Stimulated activated naive B cell treated with anti-CD40 and anti-IgM and Interleukin-4, amounts not matched to agents 10 μg/mL and 1 μg/mL and 100 μg/mL, for 72 hours (primary cell): ENCODE measurements at places on chromosomes 5 and 9.

DNA sequence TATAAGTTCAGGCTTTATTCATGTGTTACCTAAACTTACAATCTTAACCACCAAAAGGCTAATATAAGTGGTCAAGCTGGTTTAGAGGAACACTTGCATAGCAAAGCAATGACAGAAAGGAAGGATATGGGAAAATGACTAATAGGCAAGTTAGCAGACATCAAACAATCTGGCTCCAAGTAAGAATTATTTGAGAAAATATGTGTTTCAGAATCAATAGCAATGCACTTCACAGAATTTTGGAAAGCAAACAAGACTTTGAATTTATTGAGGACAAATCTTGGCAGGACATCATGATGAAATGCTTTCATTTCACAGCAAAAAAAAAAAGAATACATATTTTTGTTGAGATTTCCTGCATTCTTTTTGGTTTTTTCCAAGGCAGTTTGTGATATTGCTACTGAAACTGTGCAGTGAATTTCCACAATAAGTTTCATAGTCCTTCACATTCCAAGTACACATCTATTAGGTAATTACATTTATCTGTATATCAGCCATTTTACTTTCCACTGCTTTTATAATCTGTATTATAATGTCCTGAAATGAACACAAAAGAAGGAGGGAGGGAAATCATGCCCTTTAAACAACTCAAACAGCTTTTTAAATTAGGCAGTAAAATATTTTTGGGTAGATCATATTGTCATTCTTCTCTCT, 417.9 kb downstream of the NR2F1-AS1 start:
- no peak overlapping the region for H3K4me3 ChIP-seq
- H3K4me1 ChIP-seq = no peaks in the 10 kb centered on the region
- no peak for DNase-seq

DNA sequence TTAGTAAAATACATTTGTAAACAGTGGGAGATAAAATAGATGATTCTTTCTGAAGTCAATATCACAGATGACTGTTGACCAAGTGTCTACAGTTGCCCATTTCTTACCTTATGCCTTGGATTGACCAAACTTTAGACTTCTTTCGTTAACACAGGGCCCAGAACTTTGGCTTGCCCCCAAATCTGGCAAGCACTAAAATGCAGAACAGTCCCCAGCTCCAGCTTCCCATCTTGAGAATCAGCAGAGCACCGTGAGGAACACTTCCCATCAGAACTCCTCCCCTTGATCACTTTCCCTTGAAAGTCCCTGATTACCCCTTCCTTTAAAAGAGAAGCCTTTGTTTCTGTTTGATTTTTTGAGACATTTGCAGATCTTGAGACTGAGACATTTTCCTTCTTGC, 1039.9 kb downstream of the TLE1 start:
- no peak for DNase-seq
- H3K4me1 ChIP-seq = no peaks in the 10 kb centered on the region
- H3K4me3 ChIP-seq = no peak overlapping the region

DNA sequence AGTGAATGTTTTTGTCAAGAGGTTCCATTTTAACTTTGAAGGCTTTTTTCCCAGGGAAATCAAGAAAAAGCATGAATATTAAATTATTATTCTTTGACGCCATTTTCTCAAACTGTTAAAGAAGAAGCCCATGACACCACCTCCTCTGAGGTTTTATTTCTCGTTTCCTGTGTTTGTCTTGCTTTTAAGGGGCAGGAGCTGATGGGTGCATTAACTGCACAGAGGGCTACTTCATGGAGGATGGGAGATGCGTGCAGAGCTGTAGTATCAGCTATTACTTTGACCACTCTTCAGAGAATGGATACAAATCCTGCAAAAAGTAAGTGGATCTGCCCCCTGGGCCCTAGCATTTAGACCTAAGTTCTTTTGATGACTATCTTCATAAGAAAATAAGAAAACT, 205.3 kb downstream of the RFK start:
- H3K4me3 ChIP-seq = no peak overlapping the region
- no peaks in the 10 kb centered on the region for H3K27me3 ChIP-seq
- DNase-seq = no peak
- no peak overlapping the region for H3K27ac ChIP-seq
- no peaks in the 10 kb centered on the region for H3K36me3 ChIP-seq
- H3K4me1 ChIP-seq = no peaks in the 10 kb centered on the region

DNA sequence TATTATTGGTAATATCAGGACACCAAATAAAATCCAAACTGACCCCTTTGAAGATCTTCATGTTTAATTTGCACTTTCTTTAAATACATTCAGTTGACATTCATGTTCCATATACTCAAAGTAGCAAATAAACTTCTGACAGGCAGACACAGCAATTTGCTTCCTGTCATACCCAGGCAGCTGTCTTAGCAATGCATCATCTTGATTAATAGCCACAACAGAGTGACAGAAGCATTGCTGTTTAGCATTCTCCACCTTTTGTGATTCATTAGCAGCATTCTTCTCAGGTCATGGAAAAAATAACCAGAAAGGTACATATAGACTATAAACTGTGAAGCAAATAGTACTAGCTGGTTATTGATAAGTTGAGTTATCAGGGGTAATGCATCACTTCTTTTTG, 366.8 kb downstream of the CYLC2 start:
- no peaks in the 10 kb centered on the region for H3K36me3 ChIP-seq
- no peak for DNase-seq
- no peak overlapping the region for H3K4me3 ChIP-seq
- no peak overlapping the region for H3K27ac ChIP-seq
- no peaks in the 10 kb centered on the region for H3K4me1 ChIP-seq
- H3K27me3 ChIP-seq = no peaks in the 10 kb centered on the region

DNA sequence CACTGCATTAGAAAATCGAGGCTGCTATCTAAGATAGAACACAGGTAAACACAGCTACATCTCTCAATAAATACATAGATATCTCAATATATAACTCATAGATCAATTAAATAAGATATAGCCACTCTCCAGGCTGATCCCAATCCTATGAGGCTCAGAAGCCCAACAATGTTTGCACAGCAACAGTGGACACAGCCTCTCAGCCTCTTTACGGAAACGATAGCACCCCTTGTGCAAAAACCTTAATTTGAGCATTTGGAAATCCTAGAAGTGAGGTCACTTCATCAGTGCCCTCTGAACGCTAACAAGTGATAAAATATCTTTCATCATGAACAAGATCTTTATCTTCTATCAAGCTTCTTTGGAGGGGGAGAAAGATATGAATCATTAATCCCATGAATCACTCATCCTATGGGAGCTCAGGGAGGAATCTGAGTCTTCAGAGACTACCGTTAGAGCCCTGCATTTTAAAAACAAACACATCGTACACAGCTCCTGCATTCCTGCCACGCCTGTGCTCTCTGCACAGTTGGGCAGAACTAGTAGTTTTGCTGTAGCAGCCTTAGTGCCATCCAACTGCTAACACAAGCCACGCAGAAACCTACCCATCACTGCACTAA, 71.4 kb downstream of the MED27 start:
- no peak for DNase-seq
- peaks cover 22% of the 10 kb centered on the region for H3K4me1 ChIP-seq
- H3K27ac ChIP-seq = no peak overlapping the region
- no peaks in the 10 kb centered on the region for H3K27me3 ChIP-seq

DNA sequence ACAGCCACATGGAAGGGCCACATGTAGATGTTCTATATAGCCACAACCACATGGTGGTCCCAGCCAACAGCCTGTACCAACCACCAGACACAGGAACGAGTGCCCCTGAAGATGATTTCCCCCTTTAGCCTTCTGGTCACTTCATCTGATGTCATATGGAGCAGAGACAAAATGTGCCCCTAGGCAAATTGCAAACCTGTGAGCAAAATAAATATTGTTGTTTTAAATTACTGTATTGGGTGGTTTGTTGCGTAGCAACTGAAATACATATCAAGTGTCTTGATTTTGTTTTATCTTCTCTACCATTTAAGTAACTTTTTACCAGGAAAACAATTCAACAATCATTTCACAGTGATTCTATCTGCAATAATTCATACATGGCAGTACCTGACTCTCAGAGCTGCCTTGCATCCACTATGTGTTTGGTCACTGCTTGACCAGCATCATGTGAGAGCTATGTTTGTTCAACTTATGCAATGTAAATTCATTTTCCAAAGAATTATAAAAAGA, 142.5 kb upstream of the VLDLR start:
- H3K27me3 ChIP-seq = no peaks in the 10 kb centered on the region
- DNase-seq = no peak
- no peak overlapping the region for H3K27ac ChIP-seq
- H3K4me1 ChIP-seq = no peaks in the 10 kb centered on the region

- peak overlapping the region; percentile 15 for H3K4me3 ChIP-seq
- peaks cover 26% of the 10 kb centered on the region for H3K4me1 ChIP-seq
- H3K27me3 ChIP-seq = no peaks in the 10 kb centered on the region
- H3K27ac ChIP-seq = no peak overlapping the region
- DNase-seq = no peak
Measured at GRCh38 chr9:117705386-117705785, 1.2 kb downstream of the TLR4 start.

GRCh38 chr5:117863586-117864296, 1124.6 kb downstream of the DTWD2 start:
- no peak overlapping the region for H3K27ac ChIP-seq
- H3K4me3 ChIP-seq = no peak overlapping the region
- H3K27me3 ChIP-seq = no peaks in the 10 kb centered on the region

DNA sequence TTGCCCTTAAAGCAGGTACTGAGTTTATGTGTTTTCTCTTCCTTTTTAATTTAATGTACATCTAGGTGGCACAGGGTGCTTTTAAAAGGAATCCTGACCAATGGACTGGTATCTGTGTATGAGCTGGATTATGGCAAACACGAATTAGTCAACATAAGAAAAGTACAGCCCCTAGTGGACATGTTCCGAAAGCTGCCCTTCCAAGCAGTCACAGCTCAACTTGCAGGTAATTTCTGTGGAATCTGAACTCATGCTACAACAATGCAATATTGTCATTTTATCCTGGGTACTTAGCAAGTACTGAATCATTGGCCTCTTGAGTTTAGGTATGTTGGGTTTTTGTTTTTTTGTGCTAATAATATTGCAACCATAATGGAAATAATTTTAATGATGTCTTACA, 14.4 kb upstream of the TMOD1 start:
- no peak for DNase-seq
- H3K27me3 ChIP-seq = no peaks in the 10 kb centered on the region
- H3K4me3 ChIP-seq = no peak overlapping the region
- H3K4me1 ChIP-seq = no peaks in the 10 kb centered on the region
- peaks cover 51% of the 10 kb centered on the region for H3K36me3 ChIP-seq

- peaks cover 81% of the 10 kb centered on the region for H3K36me3 ChIP-seq
- peak overlapping the region; percentile 13 for H3K4me3 ChIP-seq
- H3K27ac ChIP-seq = peak overlapping the region; percentile 92
- H3K27me3 ChIP-seq = no peaks in the 10 kb centered on the region
- peak; percentile 73 for DNase-seq
Measured at GRCh38 chr5:151196556-151197290, 27.2 kb downstream of the CCDC69 start.

- no peak for DNase-seq
- H3K27ac ChIP-seq = no peak overlapping the region
- no peaks in the 10 kb centered on the region for H3K36me3 ChIP-seq
- no peaks in the 10 kb centered on the region for H3K27me3 ChIP-seq
- peaks cover 11% of the 10 kb centered on the region for H3K4me1 ChIP-seq
Measured at GRCh38 chr9:104936291-104936690, 8.3 kb upstream of the ABCA1 start.

DNA sequence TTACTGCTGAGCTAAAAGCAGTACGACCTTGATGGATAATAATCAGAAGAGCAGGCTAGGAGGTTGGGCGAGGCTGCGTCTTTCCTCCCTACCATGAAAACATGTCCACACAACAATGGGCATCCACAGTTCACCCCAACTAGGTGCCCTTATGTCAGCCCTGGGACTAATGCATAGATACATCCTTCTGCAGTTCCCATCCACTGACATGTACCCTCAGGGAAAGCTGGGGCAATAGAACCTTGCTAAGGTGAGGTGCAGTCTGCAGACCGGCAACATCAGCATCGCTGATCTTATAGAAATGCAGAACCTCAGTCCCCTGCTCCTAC, 697 bp upstream of the PRUNE2 start:
- DNase-seq = no peak
- peaks cover 7% of the 10 kb centered on the region for H3K4me1 ChIP-seq
- H3K27ac ChIP-seq = no peak overlapping the region
- H3K4me3 ChIP-seq = peak overlapping the region; percentile 47

DNA sequence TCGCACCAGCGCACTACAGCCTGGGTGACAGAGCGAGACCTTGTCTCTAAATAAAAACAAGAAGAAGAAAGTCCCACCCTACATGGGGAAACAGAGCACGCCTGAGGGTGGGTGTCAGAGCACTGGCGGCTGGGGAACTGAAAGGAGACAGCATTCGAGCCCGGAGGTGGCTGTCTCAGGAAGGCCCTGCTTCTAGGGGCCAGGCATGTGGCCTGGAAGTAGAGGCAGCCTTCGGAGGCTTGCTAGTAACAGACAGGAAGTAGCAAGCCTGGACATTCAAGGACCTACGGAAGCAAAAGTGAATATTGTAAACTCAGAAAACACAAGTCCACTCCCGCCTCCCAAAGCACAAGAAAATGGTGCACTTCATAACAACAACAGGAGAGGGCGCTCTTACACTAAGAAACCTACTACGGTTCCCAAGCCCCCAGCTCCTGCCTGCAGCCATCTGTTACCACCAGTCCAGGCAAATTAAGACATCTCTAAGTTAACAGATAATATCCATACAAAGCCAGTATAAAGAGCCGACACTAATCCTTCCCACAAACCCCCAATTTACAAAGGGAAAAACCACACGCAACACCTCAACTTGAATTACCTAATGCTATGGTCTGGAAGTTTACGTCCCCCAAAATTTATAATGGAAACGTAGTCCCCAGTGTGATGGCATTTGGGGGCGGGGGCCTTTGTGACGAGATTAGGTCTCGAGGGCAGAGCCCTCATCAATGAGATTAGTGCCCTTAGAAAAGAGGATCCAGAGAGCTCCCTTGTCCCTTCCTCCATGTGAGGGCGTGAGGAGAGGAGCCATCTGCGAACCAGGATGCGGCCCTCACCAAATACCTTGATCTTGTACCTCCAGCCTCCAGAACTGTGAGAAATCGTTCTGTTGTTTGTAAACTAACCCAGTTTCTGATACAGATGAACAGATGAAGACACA, 7.7 kb downstream of the RASGEF1C start:
- H3K36me3 ChIP-seq = no peaks in the 10 kb centered on the region
- no peaks in the 10 kb centered on the region for H3K4me1 ChIP-seq
- peaks cover 46% of the 10 kb centered on the region for H3K27me3 ChIP-seq
- H3K4me3 ChIP-seq = no peak overlapping the region
- no peak overlapping the region for H3K27ac ChIP-seq

GRCh38 chr9:132063281-132063680, 16.4 kb downstream of the MED27 start:
- H3K27ac ChIP-seq = no peak overlapping the region
- no peak for DNase-seq
- no peaks in the 10 kb centered on the region for H3K27me3 ChIP-seq
- H3K36me3 ChIP-seq = peaks cover 62% of the 10 kb centered on the region

GRCh38 chr5:151183456-151184245, 26.1 kb upstream of the ANXA6 start:
- no peaks in the 10 kb centered on the region for H3K27me3 ChIP-seq
- H3K36me3 ChIP-seq = peaks cover 75% of the 10 kb centered on the region
- peaks cover 38% of the 10 kb centered on the region for H3K4me1 ChIP-seq
- no peak overlapping the region for H3K4me3 ChIP-seq
- DNase-seq = no peak
- peak overlapping the region; percentile 65 for H3K27ac ChIP-seq
